ENCODE measurements at places on chromosomes 4 and X.
A peak's percentile ranks its signal among the peaks of the same experiment; 100 is the strongest.

DNA sequence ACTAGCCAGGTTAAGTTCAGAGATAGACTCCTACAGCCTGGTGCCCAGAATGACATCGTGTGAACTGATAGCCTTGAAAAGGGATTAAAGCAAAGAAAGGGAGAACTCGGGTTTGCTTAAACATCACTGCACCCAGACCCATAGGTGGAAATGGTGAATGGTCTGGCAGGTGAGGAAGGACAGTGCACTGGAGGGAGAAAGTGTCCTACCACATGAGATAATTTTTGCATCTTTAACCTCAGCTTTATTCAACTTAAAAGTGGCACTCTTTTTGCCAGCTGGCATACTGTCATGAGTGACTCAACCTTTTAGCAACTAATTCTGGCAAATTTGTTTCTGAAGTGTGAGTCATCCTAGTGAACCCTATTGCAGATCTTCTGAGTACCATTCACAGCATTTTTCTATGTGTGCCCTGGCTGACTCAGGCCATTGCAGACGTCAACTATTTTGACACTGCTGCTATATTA lies 53.0 kb upstream of the DAPP1 start:
- no peak for DNase-seq

DNA sequence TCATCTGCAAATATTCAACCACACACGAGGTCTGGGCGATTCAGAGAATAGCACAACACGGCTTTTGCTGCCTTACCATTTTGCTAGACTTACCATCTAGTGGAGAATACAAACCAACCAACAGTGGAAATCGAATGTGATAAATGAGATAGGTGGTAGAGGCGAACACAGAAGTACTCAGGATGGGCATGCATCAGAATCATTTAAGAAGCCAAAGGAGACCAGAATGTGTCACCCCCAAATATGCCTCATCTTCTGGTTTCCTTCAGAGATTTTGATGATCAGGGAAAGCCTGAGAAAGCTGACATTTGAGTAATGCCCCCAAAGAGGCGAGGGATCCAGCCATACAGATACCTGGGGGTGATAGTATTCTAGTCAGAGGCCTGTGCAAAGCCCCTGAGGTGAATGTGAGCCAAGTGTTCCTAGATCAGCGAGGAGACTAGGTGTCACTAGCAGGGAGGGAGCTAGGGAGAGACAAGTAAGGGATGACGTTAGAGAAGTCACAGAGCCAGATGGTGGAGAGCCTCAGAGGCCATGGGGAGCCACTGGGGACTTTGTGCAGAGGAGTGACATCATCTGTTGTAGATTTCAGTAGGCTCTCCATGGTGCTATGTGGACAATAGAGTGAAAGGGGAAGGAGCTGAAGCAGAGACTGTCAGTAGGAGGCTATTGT lies 1.7 kb downstream of the MTMR1 start:
- no peak for DNase-seq

GRCh38 chrX:117972711-117973109 lies 143.9 kb downstream of the KLHL13 start:
- DNase-seq, result no peak

GRCh38 chr4:38154252-38154651 lies 194.1 kb downstream of the PTTG2 start:
- no peak for DNase-seq

GRCh38 chr4:164023214-164023613 lies 528.7 kb downstream of the TMA16 start:
- no peak for DNase-seq

DNA sequence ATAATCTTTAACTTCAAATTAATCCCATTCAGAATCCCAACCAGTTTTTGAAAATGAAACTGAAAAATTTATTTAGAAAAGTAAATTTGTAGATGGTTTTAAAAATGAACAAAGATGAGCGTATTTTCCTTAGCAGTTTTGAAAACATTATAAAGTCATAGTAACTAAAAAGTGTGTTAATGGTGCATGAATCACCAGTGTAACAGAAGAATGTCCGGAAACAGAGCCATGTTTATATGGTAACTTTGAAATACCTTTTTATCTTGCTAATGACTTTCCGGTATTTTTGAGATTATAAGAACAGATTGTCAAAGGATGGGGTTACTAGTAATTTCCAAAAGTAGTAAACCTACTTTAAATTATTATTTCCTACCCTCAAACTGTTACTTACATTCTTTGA lies 145.9 kb downstream of the IRS4 start:
- no peak for DNase-seq

- DNase-seq, result no peak
These were observed 250.7 kb downstream of the ARAP2 start for GRCh38 chr4:35993606-35994005.

DNA sequence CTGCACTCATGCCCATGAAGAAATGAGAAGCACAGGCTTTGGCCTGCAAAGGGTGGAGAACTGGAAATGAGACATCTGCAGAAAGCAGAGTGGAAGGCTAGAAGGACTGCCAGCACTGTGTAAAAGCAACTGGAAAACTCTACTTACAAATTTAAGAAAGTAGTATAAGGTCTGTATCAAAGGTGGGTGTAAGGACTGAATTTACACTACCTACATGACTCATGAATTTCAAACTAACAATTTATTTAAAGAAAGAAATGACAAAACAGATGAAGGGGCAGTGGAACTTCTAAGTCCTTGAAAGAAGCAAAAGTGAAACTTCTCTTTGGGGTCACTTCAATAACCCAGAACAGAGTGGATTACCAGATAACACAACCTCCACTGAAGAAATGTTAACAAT lies 71.2 kb downstream of the SLC10A7 start:
- DNase-seq, result no peak

GRCh38 chr4:8911316-8912088 lies 39.9 kb upstream of the HMX1 start:
- no peak for DNase-seq

- peak; percentile 23 for DNase-seq
These were observed 153.9 kb downstream of the KDR start for GRCh38 chr4:54971474-54971950.
